Fibroblast of skin of right biceps (primary cell): ENCODE measurements at places on chromosomes 5 and 9.

DNA sequence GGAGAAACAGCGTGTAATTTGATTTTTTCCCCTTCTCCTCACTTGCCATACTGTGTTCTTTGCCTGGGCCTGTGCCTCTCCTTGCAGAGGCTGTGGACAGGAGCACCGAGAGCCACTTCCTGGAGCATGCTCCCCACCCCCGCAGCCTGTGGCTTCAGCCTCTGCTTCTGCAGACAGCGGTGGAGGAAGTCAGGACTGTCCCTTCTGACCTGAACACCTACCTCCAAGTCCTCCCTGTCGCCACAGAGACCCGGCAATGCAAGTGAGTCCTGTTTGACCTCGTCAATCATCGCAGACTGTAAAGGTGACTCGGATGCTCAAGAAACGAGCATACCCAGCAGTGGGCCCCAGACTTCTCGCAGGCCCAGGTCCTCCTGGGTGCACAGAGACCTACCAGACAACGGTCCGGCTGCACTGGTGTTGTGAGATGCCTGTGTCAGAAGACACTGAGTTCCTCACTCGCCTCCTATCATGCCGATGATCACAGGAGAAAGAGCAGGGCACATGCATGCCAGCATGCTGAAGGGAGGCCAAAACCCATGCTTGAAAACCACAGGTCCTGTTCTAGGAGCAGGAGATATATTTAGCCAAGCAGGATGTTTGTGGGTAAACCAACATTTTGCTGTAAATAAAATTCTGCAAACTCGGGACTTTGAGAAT lies 198.8 kb downstream of the AUH start:
- peak; percentile 36 for DNase-seq

GRCh38 chr5:147893820-147894219 lies 12.5 kb downstream of the C5orf46 start:
- no peak for DNase-seq

DNA sequence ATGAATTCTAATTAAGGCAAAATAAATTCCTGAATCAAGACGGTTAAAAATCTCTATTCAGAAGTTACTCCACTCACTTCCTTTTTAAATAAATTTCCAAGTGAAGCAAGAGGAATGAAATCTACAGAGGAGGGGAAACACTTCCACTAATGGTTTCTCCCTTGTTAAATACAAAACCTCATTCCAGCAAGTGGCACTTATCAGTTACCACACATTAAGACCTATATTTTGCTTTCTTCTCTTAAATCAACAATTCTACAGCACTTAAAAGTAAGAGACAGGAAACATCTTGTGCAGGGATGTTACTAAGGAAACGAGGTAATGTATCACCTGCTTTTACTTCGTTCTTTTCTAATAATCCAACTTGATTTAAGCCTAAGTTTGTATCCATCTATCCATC lies 172.6 kb downstream of the RAPGEF6 start:
- DNase-seq, result no peak

DNA sequence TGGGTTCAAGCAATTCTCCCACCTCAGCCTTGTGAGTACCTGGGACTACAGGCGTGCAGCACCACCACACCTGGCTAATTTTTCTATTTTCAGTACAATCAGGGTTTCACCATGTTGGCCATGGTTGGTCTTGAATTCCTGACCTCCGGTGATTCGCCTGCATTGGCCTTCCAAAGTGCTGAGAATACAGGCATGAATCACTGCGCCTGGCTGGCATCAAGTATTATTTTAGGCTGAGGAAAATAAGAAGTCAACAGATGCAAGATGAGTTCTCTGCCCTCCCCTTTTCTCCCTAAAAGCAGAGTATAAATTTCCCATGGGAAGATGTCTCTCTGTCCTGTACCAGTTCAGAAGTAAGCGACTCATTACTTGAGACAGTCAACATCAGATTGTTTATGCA lies 71.5 kb downstream of the ELAVL2 start:
- peak; percentile 30 for DNase-seq

GRCh38 chr5:142973932-142974331 lies 203.8 kb downstream of the ARHGAP26 start:
- no peak for DNase-seq

GRCh38 chr9:85020791-85021190 lies 351.3 kb downstream of the NTRK2 start:
- DNase-seq, result no peak

- DNase-seq, result peak; percentile 50
Observed at GRCh38 chr5:144467792-144468191, 297.1 kb downstream of the KCTD16 start.

DNA sequence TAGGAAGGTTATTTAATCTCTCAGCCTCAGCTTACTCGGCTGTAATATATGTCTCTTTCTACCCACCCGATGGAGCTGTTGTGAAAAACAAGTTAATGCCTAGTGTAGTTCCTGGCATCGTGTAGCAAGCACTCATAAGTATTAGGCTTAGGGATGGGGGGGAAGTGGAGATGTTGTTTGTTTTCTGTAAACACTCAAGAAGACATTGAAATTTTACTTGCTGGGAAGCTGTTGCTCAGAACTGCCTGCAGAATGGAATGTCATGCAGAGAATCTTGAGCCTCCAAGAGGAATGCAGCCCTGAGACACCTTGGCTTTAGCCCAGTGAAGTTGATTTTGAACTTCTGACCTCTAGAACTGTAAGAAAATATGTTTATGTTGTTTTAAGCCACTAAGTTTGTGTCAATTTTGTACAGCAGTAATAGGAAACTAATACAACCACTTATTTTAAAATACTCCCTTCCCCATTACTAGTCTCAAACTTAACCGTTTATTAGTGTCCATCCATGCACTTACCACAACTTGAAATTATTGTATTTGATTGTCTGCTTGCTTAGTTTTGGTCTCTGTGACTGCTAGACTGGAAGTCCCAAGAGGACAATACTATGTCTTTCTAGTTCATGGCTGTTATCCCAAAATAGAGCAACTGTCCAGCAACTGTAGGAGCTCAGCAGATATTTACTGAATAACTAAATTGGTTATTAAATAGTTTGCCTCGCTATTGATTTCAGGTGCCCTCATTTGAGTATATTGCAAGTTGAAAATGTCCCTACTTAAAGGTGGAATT lies 53.8 kb downstream of the MFAP3 start:
- peak; percentile 63 for DNase-seq

- peak; percentile 62 for DNase-seq
Observed at GRCh38 chr5:109035436-109035835, 287.7 kb downstream of the FER start.

GRCh38 chr9:93446073-93446472 lies 5.4 kb upstream of the FAM120A start:
- no peak for DNase-seq

DNA sequence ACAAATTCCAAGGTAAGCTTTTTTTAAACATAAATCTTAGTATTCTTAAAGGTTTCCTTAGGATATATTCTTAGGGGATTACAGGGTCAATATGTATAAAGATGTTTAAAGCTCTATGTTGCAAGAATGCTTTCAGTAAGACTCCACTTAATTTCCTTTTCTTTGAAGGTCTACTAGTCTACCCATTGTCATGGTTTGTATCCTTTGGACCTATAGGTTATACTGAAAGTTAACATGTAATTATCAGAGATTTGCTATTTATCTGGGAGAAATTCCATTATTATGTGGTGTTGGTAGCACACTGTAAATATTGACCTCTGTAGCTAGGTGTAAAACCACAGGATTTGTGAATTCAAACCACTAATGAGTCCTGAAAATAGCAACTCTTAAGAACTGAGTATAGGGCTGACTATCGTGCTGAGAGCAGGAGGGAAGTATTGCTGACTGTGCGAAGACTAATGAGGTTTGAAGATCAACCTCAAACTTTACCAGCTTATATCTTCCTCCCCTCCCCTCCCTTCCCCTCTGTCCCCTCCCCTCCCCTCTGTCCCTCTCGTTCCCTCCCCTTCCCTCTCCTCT lies 85.6 kb downstream of the GADD45G start:
- DNase-seq, result peak; percentile 28

- no peak for DNase-seq
Observed at GRCh38 chr5:96054311-96055030, 92.8 kb upstream of the ELL2 start.

GRCh38 chr5:73444499-73445438 lies 3.8 kb downstream of the FOXD1 start:
- DNase-seq, result peak; percentile 61

- peak; percentile 15 for DNase-seq
Observed at GRCh38 chr5:28374492-28374967, 1336.1 kb upstream of the CDH9 start.

DNA sequence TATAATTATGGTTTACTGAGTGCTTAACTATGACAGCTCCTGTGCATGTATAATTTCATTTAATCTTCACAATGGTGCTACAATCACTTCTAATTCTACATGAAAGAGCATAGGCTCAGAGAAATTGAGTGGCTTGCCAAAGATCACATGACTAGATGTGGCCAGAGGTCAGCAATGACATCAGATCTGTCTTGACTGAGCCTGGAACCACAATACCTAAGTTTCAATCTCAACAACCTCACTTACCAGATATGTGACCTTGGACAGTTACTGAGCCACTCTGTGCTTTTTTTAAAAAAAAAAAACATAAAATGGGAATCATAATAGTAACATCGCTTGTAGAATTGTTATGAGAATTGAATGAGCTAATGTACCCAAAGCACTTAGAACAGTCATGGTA lies 130.7 kb downstream of the TRIM32 start:
- DNase-seq, result no peak

GRCh38 chr5:95913663-95914062 lies 48.0 kb downstream of the ELL2 start:
- DNase-seq, result no peak

DNA sequence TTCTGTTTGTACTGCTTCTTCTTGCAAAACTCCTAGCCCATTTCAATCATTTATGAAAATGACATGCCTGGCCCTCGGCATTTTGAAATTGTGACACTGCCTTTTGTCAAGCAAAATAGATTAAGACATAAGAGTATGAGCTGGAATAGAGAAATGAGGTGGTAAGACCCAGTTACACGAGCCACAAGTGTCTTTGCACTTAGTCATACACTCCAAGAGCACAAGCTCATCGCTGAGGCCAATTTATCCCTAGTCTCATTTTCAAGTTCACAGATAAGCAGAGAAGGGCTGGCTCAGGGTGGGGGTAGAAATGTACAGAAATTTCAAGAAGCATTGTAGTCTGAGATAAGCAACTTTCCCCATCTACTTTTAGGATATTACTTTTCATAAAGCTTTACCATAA lies 40.6 kb upstream of the MAP1B start:
- DNase-seq, result peak; percentile 96

DNA sequence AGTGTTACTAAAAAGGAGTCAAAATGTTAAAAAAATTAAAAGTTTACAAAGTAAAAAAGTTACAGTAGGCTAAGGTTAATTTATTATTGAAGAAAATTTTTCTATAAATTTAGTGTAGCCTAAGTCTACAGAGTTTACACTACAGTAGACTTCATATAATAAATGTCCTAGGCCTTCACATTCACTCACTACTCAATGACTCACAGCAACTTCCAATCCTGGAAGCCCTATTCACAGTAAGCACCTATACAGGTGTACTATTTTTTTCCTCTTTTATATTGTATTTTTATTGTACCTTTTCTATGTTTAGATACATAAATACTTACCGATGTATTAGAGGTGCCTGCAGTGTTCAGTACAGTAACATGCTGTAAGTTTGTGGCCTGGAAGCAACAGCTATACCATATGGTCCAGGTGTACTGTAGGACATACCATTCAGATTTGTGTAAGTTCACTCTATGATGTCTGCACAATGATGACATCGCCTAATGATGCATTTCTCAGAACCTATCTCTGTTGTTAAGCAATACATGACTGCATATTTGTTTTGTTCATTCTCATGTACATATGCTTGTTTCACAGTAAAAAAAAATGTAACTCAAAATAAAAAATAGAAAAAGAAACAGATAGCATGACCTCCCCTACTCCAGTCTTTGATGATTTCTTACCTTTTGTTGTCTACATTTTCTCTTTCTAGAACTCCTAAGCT lies 64.7 kb downstream of the NR3C1 start:
- peak; percentile 42 for DNase-seq

DNA sequence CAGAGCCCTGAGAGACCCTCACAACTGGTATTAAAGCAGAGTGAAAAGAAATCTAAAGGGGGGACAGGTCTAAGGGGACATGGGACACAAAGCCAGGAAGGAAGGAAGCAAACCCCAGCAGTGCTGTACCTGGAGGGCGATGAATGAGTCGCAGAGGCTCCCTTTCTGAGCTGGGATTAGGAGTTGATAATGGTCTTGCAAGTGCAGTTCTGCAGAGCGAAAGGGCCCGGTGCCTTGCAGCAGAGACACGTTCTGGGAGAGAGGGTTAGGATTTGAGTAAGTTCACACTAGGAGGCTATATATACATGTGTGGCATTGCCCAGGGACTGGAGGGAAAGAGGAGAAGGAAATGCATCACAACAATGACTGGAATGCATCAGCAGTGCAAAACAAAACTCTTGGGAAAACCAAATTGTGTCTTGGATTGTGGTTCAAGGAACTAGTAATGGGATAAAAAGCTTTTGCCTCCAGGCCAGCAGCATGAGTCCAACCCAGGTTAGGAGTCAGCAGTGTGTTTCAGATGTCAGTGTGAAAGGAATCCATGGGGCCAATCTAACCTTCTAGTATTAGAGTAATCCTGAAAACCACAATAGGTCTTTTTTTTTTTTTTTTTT lies 38.8 kb upstream of the LIFR start:
- DNase-seq, result peak; percentile 88

DNA sequence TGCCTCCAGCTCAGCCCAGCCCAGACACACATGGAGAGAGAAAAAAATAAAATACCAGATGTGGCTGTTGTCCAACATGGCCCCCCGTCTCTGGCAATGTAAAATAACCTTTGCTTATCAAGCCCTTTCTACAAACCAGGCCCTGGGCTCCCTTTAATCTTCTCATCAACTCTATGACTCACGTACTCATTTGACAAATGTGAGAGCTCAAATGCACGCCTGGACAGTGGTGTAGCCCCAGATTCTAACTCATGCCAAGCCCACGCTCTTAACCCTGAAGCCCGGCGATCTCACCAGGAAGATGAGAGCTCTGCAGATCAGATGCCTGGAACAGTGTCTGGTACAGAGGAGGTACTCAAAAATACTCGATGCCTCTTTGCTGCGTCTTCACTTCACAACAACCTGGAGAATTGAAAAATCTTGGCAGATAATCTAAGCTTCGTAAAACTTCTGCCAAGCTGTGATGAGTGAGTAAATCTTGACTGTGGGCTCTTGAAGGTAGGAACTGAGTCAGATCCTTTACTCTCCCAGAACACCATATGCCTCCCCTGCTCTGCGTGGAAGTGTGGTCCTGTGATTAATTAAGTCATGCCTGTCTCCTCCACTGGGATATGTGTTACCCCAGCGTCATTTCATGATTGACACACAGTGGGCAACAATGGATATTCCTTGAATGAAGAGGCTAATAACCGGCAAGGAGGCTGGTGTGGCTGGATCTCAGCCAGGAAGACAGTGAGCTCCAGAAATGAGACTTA lies 102.0 kb upstream of the FSTL4 start:
- DNase-seq, result no peak

- DNase-seq, result peak; percentile 32
Observed at GRCh38 chr5:14669975-14670374, 5.5 kb downstream of the OTULIN start.

DNA sequence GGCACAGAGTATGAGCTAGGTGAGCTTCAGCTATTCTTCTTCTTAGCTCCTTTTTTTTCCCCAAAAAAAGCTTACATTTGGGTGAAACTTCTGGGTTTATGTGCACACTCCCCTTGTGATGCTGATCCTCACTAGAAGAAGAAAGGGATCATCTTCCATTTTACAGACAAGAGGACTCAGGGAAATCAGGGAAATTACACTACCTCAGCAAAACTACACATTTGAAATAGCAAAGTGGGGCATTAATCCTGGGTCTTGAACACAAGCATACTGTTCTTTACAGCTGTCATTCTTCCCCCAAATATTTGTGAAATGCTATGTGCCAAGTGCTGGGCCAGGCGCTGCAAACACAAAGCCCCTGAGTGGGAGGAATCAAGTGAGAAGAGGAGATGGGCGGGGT lies 68.6 kb upstream of the NFIL3 start:
- no peak for DNase-seq
